ENCODE measurements at places on chromosomes 1 and 21. TPM values are rescaled to one million over a fixed set of nuclear protein-coding genes. Genes with fewer than 3 reads are reported as not detected.
A peak's percentile ranks its signal among the peaks of the same experiment; 100 is the strongest.

Gene LCE2C
- total RNA-seq: not detected

Gene LIN9
- total RNA-seq: 3.5 TPM

Gene HENMT1
- 6.6 TPM for total RNA-seq

Gene ZSWIM5
- 11.1 TPM for total RNA-seq

Gene CSF3R
- 2.9 TPM for total RNA-seq

Gene OR2AK2
- total RNA-seq: not detected

- no peak for DNase-seq
Measured at GRCh38 chr21:31592963-31593560, 66.4 kb upstream of the SOD1 start.

DNA sequence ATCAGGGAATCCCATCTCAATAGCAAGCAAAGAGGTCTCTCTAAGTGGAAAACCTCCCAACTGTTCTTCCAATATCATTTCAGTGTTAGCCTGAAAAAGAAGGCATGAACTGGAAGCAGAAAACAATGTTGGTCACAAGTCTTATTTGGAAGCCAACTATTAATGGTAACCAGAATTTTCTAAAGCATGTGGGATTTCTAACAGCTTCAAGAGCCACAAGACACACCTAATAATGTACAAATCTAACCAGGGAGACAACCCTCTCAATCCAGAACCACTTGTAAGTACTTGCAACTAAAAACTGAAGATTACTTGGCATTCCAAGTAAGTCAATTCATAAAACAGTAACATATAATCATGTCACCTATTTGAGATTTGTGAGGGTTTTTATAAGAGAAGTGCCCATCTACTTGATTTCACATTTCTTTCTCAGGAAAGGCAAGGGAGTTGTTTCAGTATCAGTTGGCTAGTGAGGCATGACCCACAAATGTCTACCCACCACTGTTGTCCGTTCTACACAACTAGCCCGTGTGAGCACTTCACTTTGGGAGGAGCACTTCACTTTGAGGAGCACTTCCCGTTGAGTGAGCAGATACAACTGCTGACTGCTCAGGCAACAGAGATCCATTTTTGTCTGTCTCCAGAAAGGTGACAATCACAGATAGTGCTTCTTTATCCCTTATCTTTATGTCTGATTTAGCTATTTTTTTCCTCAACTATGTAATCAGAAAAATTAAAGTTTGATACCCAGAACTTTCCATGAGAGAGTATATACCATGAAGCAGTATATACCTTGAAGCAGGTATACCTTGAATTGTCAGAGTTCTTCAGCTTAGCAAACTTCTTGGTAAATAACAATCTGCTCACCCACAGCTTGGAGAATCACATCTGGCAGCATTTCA, 11.1 kb downstream of the STX6 start:
- no peak for DNase-seq

GRCh38 chr1:63103682-63104081, 218.7 kb upstream of the FOXD3 start:
- DNase-seq: no peak

DNA sequence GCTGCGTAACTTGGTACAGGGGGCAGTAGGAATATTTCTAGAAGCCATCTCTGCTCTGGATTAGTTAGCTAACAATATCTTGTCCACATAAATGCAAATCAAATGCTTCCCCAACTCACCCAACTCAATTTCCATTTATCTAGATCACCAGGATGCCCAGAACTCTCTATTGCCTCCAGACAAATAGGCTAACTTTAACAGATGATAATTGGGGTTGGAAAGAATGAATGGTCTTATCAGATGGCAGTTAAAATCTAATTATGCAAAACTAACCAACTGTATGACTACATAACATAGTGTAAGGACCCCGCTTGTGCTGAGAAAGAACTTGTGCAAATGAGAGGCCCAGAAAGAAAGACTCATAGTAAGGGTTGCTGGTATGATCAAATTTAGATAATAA, 1024.8 kb downstream of the PLA2G4A start:
- DNase-seq: no peak

GRCh38 chr1:111878649-111879048, 110.8 kb downstream of the KCND3 start:
- no peak for DNase-seq

DNA sequence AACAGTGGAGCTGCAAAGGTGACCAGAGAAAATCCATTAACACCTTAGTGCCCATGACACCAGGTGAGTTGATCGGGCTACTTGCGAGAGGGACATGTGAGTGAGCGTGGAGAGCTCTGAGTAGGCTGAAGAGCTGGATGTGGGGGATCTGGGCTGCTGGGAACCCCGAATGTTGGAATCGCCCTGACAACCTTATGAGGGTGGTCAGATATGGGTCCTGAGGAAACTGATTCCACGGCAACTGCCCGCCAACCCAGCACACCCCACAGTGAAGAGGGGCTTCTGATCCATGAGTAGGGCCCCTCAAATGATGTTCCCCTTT, 705 bp upstream of the QSOX1 start:
- peak; percentile 21 for DNase-seq

DNA sequence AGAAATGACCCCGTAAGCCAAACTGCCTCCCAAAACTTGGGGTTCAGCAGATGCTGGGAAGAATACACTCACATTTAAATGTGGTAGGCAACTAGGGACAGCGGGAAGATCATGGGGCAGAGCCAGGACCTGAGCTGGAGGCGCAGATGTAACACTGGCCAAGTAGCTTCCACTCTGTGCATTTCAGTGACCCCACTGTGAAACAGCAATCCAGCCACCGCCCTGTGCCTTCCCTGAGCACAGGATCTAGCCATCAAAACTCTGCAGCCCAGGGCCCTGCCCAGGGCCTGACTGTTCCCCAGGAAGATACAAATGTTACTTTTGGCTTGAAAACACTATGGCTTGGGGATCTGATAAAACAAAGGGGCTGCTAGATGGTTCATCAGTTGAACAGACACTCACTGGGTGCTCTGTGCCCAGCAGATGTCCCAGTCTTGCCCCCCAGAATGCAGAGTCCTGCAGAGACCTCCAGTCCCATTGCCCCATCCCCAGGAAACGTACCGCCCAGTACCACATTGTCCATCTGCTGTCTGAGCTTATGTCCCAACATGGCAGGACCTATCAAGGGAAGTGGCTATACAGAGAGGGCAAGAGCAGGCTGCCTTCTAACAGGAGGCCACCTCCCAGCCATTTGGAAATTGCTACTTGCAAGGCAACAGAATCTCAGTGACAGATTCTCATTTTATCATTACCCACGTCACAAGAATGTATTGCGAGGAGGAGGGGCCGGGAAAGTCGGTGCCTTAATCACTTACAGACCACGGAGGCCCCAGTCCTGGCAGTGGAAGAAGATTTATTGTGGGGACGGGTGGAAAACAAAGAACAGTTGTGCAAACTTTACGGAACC, 124.0 kb downstream of the DMRTB1 start:
- no peak for DNase-seq

DNA sequence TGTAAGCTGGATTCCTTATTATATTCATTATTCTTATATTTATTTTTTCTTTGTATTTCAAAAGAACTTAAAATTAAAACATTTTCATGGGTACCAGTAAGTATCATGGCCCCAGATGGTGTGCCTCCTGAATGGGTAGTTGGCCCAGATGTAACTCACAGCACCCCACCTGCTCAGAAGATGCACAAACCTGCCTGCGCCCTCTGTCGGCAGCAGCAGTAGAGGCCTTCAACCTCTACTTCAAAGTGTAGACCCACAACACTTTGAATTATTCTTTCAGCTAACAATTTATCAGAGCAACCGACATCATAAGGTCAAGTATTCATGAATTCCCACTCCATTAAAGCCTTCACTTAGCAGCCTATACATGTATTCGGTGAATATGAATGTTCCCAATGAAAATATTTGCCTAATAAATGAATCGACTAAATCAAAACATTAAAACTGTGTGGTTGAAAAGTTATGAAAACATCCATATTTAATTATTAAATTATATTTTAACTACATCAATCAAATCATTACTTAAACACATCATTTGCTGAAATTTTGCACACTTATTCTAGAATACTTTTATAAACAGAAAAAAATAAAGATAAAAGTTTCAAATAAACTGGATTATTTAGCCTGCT, 25.4 kb downstream of the PIGM start:
- peak; percentile 62 for DNase-seq

GRCh38 chr1:177976596-177976995, 6.7 kb upstream of the SEC16B start:
- no peak for DNase-seq

DNA sequence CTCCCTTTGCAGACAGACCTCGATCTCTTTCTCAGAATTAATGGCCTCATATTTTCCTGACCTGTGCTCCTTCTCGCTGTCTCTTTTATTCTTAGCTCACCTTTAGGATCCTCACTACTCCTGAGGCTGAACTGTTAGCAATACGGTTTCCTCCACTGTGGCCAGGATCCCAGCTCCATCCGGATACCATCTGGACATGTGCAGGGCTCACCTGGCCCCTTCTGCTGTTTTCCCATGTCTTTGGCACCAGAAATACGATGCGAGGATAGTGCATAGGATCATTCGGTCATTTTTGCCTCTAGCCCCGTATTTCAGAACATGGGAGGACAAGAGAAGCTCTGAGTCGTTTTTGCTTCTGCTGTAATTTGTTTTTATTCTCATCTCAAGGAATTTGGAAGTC, 108.5 kb upstream of the KIF26B start:
- no peak for DNase-seq

DNA sequence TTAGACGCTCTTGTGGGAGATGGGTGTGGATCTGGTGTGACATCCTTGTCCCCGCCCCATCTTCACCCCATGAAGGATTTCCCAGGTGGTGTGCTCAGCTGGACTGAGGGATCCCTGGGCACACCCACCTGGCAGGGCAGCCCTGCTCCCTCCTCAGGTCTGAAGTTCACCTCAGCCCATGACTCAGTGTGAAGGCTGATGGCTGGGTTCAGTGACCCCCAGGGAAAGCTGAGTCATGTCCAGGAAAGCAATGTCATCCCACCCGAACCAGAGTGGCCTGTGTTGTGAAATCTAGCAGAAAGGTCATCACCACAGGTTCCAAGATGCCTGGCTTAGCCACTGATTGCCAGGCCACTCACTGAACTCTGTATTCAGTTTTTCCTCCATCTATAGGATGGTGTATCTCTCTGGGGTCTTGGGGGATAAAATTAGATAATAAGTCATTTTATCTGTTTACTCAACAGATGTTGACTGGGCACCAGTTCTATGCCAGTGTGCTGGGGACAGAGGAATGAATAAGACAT, 97.7 kb upstream of the JUN start:
- peak; percentile 65 for DNase-seq

- no peak for DNase-seq
Measured at GRCh38 chr1:224721000-224721399, 104.9 kb downstream of the CNIH3 start.

DNA sequence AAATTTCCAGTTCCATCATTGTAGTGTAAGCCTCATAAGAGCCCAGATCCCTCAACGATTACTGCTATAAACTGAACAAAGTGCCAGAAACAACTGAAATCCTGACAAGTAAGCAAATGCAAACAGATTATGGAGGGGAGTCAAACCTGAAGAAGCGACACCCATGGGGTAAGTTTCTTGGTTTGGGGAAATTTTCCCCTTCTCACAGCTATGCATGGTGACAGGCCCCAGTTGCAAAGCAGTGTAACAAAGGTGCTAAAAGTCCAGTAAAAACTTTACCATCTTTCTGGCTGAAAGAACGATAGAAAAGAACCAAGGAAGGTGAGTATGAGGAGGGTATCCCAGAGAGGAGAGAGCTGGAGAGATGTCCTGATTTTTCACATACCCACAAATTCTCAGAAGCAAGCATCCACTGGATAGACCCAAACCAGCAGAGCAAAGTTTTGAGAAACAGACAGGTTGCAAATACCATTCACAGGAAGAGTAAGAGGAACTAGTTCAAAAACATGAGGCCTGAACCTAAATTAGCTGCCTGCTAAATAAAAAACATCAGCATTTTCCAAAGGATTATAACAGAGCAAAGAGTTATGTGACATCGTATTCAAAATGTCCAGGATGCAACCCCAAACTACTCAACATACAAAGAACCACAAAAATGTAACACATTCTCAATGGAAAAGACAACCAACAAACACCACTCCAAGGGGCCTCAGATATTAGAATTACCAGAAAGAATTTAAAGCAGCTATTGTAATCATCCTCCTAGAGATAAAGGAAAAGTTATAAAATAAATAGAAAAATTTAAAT, 14.5 kb downstream of the SCYL3 start:
- DNase-seq: no peak

- no peak for DNase-seq
Measured at GRCh38 chr21:44585892-44586291, 5.5 kb upstream of the KRTAP10-5 start.

DNA sequence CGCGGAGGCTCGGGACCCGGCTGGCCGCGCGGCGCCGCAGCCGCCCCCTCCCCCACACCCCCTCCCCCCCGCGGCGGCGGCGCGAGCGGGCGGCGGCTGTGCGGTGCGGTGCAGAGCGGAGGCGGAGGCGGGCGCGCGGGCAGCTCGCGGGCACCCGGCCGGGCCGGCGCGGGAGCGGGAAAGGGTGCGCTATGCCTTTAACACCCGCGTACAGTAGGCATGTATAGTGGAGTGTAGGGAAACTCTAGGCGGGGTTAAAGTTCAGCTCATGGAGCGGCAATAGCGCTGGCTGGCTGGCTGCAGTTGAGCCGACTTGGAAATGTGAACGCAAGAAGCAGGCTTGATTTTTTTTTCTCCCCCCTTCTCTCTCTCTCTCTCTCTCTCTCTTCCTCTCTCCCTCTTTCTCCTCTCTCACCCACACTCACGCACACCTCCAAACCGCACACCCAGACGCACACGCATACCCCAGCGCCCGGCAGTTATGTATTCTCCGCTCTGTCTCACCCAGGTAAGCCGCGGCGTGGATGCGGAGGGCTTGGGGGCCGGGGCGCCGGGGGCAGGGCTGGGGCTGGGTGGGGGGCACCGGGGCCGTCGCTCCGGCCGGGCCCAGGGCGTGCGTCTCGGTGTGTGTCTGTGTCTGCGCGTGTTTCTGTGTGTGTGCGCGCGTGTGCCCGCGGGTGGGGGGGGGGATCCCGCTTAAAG, at the start of gene NFIA:
Gene NFIA (plus strand): TSS at position 251 of the 702 bp plus-strand sequence.
- peak; percentile 70 for DNase-seq

- peak; percentile 94 for DNase-seq
Measured at GRCh38 chr1:94713472-94714141, 106.5 kb upstream of the SLC44A3 start.
